Activated CD4-positive, CD25-positive, alpha-beta regulatory T cell (primary cell): ENCODE measurements at places on chromosomes 16 and 17.

DNA sequence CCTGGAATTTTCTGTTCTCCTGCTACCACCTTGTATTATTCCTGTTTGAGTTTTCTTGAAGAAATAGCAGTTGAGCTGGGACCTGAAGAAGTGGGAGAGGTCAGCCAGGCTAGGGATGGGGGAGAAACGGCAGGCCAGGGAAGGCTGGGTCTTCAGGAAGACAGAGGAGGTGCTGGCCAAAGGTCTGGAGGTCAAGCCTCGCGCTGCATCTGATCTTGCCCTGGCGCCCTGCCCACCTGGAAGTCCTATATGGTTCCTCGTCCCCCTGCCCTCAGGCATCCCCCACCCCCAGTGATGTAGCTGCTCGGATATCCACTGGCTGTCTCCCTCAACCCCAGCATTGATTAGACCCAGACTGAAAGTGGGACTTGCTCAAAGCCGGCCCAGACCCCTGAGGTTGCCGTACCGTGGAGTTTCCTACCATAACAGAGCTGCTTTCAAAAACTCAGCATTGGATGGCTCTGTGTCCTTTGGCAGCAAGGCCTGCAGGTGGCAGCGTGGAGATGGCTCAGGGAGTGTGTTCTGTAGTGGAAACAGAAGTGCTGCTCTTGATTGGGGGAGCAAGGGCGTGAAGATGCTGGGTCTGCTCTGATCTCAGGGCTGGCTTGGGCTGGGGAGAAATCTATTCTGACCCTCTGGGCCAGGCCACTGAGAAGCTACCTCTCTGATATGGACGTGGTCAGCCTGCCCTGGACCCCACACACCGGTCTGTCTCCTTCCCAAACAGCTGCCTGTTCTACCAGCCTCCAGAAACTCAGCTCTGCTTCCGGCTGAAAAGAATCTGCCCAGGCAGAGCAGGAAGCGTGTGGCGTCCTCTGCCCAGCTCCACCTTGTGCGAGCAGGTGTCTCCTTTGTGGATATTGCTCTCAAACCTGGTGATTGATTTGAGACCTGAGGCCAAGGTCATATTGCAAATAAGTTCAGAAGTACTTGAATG, 107.0 kb upstream of the CACNG5 start:
- peak; percentile 11 for DNase-seq

DNA sequence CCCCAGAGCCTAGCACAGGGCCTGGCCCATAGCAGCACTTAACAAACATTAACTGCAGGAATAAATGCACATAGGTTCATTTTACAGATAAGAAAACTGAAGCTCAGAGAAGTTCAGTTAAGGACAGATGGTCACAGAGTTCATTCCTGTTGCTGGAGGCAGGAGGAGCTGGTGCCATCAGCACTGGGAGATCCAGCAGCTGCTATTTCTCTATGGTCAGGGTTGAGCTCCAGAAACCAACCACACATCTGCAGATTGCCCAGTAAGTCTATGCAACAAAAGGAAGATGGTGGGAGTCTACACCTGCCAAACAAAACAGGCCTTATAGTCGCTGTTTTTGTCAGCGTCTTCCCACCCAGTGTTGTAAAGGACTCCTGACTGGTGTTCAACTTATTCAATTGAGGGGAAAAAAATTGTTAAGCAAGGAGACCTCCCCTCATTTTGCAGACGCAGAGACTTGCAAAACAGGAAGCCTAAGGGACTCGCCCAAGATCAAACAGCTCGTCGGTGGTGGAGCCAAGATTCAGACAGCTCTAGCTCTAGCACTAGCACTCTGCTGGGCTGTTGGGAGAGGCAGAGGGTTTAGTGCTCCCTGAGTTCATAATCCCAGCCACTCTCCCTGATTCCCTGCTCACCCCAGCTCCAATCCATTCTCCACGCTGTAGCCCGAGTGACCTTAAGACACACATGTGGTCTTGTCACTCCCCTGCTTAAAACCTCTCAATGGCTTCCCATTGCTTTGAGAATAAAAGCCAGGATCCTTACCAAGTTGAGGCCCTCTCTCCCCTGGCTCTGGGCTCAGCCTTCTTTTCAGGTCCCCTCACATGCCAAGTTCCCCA, 9.0 kb downstream of the NOG start:
- DNase-seq, result no peak

- DNase-seq, result no peak
These were observed 7.7 kb upstream of the ENGASE start for GRCh38 chr17:79066963-79067362.

DNA sequence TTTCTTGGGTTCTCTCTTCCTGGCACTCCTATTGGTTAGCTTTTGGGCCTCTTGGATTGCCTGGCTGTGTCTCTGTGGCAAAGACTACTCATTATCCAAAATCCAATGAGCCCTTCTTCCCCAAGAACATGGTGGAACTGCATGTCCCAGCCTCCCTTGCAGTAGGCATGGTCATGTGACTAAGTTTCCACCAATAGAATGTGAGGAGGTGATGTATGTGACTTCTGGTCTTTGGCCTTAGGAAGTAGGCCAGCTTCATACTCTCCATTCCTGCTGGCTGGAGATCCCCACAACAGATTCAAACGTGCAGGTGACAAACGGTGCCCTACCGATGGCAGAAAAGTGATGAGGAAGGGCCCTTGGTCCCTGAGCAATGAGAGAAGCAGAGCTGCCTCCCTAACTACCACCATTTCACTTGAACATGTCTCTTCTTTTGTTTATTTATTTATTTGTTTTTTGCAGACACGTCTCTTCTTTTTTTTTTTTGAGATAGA, 17.3 kb upstream of the SPN start:
- no peak for DNase-seq

GRCh38 chr17:65459677-65460347, 101.6 kb downstream of the AXIN2 start:
- DNase-seq, result no peak

DNA sequence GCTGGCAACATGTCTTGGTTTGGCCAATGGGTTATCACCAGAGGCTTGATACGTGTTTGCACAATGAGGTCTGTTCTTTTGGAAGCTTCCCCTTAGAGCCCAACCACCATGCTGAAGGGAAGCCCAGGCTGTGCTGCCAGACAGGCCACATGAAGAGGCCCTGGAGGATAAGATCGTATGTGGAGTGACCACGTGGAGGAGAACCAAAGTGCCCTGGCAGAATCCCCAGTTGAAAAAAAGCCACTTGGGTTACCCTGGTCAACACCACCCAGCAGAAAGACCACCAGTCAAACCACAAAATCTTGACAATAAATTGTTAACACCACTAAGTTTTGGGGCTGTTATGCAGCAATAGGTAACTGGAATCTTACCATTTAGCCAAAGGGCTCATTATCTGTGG, 7.0 kb upstream of the ADAT1 start:
- DNase-seq, result no peak

- peak; percentile 32 for DNase-seq
These were observed 10.2 kb upstream of the NFATC3 start for GRCh38 chr16:68074850-68075555.
